ENCODE measurements at places on chromosomes 1 and 21. TPM values are rescaled to one million over a fixed set of nuclear protein-coding genes. Genes with fewer than 3 reads are reported as not detected.

USH2A gene
- total RNA-seq: 0.28 TPM

FAM72C gene
- total RNA-seq: 0.09 TPM

EXTL1 gene
- 0.25 TPM for total RNA-seq

DNA sequence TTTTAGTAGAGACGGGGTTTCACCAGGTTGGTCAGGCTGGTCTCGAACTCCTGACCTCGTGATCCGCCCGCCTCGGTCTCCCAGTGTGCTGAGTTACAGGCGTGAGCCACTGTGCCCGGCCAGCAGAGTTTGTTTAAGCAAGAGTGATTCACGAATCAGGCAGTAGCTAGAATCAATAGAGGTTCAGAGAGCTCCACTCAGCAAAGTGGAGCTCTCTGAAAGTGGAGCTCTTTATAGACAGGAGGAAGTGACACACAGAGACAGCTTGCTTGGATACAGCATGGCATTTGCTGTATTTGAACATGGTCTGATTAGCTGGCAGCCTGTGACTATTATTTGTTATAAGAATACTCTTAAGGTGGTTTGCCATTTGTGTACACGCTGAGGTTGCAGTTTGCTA is 27.1 kb upstream of the CD34 start:
- DNase-seq: no peak

- no peak for DNase-seq
These were observed 121.8 kb upstream of the KCNK1 start for GRCh38 chr1:233491953-233492620.

Measured in pancreas (tissue), 10 donors.